SW 1271 (cell line): ENCODE measurements at places on chromosomes 1 and 21.

DNA sequence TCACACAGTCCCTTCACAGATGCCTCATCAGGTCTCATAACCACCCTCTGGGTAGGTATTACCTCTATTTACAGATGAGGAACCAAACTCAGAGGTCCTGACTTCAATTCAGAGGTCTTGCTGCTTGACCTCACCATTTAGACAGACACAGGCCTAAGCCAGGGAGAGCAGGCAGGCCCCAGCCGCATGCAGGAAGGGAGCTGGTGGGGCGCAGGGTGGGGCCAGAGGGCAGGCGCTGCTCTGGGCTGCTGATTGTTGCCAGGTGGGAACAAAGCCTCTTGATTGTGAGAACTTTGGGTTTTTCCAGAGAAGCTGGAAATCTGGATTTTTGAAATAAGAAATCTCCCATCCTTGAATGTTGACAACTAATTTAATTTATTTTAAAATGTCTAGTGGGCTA is 19.9 kb upstream of the PRELP start:
- no peak for DNase-seq

DNA sequence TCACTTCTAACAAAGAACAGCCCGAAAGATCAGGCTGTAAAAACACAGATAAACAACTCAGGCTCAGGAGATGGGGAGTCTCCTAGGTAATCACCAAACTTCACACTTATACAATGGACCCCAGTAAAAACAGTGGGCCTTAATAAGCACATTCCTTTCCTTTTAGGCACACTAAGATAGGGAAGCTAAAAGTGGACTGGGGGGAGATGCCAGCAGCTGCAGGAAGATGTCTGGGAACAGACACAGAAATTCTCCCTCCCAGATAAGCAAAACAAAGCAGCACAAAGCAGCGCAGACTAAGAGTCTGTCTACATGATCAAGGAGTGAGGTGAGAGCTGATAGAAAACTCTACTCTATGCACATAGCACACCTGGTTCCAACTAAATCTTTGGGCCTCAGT is 29.0 kb upstream of the CTBS start:
- DNase-seq = no peak

- DNase-seq = no peak
Measured at GRCh38 chr1:6464514-6464836, 1.5 kb downstream of the TNFRSF25 start.

- DNase-seq = no peak
Measured at GRCh38 chr1:160094291-160094625, 4.2 kb downstream of the IGSF8 start.

DNA sequence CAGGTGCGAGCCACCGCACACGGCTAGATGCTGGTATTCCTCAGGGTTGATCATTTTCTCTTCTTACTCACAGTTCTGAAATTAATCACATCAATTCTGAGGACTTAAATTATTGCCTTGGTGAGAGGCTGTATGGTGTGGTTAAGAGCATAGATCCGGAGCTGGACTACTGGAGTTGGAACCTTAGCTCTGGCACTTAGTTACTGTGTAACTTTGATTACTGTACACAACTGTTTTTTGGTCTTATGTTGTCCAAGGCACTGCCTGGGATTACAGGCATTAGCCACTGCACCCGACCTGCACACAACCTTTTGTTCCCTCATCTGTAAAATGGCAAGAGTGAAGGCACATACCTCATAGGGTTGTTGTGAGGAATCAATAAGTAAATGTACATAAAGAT is 25.6 kb upstream of the THRAP3 start:
- DNase-seq = no peak

DNA sequence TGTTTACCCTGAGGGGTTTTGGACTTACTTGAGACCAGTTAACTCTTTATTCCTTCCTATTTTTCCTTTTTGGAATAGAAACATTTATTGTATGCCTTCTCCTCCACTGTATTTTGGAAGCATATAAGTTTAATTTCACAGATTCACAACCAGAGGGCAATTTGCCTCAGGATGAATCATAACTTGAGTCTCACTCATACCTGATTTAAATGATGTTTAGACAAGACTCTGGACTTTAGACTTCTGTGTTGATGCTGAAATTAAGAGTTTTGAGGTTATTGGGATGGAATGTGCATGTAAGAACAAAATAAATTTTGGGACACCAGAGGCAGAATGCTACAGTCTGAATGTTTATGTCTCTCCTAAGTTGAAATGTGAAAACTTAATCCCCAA is 7.1 kb upstream of the ADAM30 start:
- no peak for DNase-seq

GRCh38 chr1:58883037-58883887 is 99.4 kb upstream of the JUN start:
- DNase-seq = peak; percentile 55

DNA sequence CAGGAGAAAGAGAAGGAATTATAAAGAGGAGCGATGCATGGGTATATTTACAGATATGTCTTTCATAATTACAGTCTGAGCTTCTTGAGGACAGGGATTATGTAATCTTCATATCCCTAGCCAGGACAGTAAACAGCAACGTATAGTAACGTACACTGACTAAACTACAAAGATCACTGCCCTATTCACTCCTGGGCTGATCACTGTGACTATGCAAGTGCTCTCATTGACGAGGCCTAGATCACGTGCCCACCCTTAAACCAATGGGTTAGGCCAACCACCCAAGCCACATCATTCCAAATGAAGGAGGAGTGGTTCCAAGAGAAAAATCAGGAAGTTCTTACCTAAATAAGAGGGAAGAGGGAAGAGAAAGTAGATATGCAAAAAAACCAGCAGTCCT is 18.5 kb downstream of the PIK3R3 start:
- no peak for DNase-seq

- DNase-seq = no peak
Measured at GRCh38 chr1:78136680-78137079, 90.9 kb downstream of the GIPC2 start.

DNA sequence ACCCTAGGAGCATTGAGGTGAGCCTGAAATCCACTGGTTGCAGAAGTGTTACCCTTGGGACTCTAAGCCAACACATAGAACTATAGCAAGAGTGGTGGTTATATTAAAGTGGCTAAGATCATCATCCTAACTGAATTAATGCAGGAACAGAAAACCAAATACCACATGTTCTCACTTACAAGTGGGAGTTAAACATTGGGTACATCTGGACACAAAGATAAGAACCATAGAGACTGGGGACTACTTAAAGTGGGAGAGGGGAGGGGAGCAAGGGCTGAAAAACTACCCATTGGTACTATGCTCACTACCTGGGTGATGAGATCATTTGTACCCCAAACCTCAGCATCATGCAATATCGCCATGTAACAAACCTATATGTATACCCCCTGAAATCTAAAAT is 100.0 kb downstream of the SLC25A24 start:
- no peak for DNase-seq

DNA sequence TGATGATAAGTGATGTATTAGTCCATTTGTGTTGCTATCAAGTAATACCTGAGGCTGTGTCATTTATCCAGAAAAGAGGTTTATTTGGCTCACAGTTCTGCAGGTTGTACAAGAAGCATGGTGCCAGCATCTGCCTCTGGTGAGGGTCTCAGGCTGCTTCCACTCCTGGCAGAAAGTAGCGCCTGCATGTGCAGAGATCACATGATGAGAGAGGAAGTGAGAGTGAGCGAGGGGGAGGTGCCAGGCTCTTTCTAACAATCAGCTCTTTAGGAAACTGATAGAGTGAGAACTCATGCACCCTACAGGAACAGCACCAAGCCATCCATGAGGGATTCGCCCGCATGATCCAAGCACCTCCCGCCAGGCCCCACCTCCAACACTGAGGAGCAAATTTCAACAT is 2.2 kb upstream of the FHAD1 start:
- no peak for DNase-seq

GRCh38 chr1:193054169-193054675 is 4.9 kb downstream of the UCHL5 start:
- no peak for DNase-seq

GRCh38 chr1:246067432-246068216 is 439.5 kb downstream of the SMYD3 start:
- DNase-seq = no peak

DNA sequence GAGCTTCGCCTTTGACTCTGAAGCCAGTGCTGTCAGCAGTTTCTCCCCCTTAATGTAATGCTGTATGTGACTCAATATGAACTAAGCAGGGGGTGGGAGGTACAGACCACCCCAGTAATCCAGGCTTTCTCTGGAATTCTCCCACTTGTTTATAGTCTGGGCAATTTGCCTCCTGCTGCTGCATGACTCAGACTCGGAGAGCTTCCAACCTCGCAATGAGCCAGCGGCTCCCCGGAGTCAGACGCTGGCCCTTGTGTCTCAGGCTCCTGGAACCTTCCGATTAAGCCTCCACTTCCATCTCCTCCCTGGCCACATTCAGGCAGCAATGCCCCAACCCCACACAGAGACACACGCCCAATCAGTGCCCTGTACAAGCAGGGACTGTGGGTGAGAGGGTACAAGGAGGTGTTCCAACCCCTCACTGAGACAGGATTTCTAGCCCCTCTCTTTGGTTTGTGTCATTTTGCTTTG is 471.7 kb upstream of the VAMP3 start:
- DNase-seq = peak; percentile 30

GRCh38 chr1:227066999-227067398 is 126.9 kb downstream of the COQ8A start:
- DNase-seq = no peak
